ENCODE measurements at places on chromosomes 7 and 10.

DNA sequence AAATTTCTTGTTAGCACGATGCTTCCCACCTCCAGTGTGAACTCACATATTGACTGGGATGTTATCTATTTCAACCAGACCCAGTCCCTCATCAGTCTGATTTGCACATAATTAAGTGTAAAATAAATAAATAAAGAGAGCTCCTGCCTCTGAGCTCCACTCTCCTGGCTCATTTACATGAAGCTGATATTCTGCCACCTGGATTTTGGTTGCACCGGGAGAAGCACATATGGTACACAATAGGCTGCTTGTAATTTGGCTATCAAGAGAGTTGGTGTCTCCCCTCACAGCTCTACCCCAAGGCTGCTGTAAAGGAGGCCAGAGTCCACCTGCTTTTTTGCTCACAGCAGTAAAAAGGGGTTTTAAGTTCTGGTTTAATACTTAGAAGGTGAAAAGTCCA, 610.5 kb downstream of the KCNMA1 start:
- DNase-seq, result no peak

DNA sequence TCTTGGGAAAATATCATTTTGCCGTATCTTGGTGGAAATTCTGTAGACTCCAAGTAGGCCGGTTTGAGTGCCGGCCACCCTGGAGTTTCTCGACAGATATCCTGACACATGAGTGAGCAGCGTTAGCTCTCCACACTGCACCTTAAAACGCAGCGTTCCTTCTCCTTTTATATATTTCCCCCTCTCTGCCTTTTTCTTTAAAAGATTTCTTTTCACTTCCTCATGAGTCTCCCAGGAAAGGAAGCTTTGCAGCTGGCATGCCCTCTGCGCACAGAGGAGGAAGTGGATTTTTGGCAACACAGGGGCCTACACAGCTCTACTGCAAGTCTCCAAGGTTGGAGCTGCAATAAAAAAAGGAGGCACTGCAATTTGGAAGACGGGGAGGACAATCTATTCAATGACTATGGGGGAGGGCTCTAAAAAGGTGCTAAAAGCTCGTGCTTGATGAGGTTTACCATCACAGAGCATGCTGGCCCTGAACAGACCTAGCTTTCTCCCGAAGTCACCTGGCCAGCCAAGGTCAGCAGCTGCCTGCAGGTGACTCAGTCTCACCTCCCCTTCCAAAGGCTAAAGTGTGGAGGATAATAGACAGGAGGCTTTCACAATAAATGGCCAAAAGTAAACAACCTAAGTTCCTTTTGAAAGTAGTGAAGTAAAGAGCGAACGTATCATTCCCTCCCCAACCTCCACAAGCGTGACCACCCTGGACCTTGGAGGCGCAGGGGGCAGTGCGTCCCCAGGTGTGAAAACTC, 252.8 kb downstream of the ZMYND11 start:
- DNase-seq, result no peak

- DNase-seq, result no peak
Observed at GRCh38 chr7:31006857-31007256, 43.1 kb downstream of the GHRHR start.

DNA sequence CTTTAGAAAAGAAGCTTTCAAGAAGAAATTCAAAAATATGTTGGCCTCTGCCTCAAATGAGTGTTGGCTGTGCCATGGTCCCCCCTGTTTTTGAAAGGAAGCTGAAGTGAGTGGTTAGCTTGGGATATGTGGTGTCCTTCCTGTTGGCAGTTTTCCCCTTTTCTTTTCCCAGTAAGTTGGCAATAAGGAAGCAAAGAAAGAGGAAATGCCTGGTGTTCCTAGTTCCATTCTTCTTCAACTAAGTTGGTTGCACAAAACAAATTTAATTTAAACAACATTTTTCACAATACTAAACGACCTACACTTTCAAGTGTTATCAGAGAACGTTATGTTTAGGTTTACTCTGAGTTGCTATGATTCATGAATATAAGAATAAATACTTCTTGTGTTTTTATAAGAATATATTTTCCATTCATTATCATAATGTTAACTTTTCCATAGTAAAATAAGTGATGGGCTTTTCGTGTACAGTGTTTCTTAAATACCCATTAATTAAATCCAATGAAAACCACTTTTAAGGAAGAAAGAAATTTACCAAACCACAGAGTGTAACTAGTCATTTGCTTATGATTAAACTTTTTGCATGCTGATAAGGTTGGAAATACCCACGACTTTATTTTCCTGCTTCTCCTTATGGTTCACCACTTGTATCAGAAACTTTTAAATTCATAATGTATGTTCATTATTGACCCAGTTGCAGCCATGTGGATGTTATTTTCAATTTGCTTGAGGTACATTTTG, 7.7 kb downstream of the HDAC9 start:
- DNase-seq, result no peak

- DNase-seq, result no peak
Observed at GRCh38 chr7:107744345-107744750, 406 bp downstream of the CBLL1 start.

DNA sequence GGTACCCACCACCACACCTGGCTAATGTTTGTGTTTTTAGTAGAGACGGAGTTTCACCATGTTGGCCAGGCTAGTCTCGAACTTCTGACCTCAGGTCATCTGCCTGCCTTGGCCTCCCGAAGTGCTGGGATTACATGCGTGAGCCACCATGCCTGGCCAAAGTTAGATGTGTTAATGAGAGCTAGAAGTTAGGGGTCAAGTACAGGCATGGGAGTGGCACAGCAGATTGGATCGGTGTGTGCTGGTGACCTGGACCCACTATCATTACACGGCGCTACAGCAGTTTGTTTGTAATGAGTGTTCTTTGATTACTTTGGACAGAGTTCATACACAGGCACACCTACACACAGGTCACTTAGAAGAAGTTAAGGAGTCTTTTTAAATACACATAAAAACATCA, 36.7 kb downstream of the DNAJB6 start:
- no peak for DNase-seq

- DNase-seq, result no peak
Observed at GRCh38 chr7:1276626-1277175, 44.0 kb downstream of the UNCX start.

- DNase-seq, result no peak
Observed at GRCh38 chr7:90407484-90407821, 4.2 kb downstream of the CLDN12 start.

GRCh38 chr7:102080434-102081243, 206.0 kb upstream of the SH2B2 start:
- DNase-seq, result no peak
